ENCODE measurements at places on chromosomes 2 and 18.

GRCh38 chr2:202030691-202031090, 3.0 kb upstream of the FZD7 start:
- DNase-seq = no peak

DNA sequence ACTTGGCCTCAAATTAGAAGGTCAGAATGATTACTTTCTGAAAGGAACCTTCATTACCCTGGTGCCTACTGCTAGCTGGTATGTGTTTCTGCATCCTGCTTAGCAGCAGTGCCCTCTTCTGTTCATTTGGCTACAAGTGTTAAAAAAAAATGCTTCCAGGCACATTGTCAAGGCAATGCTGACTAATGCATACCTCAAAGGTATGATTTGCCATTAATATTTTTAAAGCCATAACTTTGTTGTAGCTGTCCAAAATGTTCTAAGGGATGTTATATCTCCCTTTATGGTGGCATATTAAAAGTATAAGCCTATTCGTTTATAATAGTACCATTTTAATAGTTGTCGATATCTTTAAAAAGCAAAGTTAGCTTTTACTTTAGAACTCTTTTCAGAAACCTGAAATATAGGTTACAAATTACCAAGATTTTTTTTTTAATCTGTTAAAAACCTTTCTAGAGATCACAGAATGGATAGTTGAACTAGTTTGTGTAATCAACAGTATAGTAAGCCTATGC, 52.0 kb upstream of the FAM171B start:
- DNase-seq = peak; percentile 86

DNA sequence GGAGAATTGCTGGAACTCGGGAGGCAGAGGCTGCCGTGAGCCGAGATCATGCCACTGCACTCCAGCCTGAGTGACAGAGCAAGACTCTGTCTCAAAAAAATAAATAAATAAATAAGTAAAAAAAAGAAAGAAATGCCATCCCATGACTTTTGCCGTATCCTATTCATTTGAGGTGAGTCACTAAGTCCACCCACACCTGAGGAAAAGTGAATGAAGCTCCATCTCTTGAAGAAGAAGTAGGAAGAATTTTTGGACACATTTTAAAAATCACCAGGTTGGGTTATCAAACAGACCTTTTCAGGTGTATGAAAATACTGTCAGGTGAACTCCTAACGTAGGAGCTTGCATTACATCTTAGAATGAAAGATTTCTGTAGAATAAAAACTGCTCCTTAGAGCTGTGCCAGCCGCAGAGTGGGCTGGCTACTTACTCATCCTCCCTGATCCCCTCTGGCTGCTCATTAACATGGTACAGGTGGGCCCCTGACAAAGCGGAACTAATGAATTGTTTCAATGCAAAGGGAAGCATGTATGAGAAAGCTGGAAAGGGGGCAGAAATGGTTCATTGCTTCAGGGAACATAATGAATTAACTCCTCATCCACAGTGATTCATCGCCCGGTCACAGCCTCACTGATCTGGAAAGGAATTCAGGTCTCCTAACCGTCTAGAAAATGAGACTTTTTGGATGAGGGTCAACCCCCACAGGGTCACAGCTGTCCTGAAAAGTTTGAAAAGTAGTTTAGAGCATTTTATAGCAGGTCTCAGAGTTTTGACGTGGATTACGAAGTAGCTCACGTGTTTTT, 191.4 kb downstream of the SPP2 start:
- DNase-seq = peak; percentile 88

DNA sequence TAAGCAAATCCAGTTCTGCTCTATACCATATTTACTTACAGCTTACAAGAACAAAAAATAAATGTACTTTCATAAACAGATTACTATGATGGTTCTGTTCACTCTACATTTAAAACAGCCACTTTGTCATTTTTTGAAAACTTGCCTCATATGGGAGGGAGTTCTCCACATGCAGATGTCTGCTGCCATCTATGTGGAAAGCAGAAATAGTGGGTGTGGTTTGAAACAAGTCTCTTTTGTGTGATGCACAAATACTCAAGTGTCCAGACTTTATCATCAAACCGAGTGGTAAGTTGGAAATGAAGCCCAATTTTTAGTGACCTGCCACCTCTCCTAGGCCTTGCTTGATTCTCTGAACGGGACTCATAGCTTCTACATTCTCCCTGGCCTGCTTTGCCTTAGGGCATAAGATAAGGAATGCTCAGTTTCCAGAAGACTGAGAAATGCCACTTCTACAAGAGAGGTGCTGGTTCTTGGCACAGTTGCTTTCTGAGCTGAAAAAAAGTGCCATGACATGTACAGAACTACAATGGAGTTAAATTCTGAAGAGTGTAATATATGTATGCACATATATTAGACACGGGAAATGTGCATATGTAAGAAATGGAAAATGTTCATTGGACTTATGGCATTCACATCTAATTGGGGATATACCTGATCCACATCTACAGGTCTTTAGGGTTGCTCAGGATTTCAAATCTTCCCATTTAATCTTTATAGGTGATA, 221.0 kb downstream of the SLC8A1 start:
- peak; percentile 23 for DNase-seq

GRCh38 chr18:2513616-2514015, 57.7 kb downstream of the METTL4 start:
- DNase-seq = no peak

GRCh38 chr2:215684448-215685237, 248.8 kb upstream of the FN1 start:
- peak; percentile 39 for DNase-seq

DNA sequence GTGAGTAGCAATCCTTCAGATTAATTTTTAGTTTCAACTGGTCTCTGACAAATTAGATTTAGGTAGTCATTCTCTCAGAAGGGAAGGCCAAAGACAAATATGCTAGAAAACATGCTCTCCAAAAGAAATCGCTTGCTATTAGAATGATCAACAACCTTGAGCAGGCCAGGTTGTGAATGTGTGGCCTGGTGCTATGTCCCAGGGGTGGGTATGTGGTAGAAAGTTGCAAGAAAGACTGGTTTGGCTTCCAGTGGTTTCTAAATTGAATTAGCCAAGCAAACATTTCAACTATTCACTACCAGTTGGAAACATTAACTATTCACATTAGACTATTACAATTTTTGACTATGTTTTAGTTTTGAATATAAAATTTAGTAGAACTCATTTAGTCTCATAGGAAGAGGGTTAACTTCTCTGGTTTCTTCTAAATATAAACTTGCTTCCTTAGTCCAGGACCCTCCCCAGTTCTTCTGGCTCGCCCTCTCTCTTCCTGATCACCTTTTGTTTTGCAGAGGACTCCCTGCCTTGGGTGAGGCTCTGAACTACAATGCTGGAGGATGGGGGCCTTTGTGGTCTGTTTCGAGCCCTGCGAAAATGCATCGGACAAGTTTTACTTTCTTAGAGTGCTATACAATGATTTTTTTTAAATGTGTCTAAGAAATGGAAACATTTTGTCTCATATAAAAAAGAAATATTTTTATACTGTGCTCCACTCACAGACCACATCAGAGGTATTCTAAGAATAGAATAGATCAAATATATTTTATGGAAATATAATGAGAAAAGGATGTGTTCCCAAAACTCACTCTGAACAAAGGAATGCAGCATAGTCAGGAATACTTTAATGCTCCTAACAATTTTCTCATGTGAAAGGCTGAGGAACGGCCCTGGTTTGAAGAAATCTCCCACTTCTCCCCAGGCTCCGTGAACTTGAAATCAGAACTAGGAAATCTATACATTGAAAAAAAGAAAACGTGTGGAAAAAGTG, 375.0 kb upstream of the ZEB2 start:
- DNase-seq = no peak

GRCh38 chr2:217261452-217261851, 401.6 kb upstream of the TNP1 start:
- DNase-seq = no peak

DNA sequence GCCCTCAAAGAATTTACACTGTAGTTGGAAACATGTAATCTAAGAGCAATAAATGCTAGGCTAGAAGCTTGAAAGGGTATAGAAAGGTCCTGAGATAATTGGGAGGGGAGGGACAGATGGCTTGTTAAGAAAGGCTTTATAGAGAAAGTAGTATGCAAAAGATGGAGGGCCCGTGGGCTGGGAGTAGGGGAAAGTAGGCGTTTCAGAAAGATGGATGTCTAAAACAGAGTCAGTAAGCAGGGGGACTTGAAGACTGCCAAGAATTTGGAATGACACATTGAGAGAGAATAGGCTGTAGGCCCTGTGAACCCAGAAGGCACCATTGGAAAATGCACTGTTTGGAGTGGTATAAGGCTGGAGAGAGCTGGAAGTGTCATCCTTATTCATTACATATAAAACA, 822 bp downstream of the PSMG2 start:
- peak; percentile 10 for DNase-seq

GRCh38 chr2:31109633-31110192, 28.5 kb downstream of the GALNT14 start:
- no peak for DNase-seq

GRCh38 chr18:75207310-75208154, 1.4 kb downstream of the PTGR3 start:
- peak; percentile 37 for DNase-seq

DNA sequence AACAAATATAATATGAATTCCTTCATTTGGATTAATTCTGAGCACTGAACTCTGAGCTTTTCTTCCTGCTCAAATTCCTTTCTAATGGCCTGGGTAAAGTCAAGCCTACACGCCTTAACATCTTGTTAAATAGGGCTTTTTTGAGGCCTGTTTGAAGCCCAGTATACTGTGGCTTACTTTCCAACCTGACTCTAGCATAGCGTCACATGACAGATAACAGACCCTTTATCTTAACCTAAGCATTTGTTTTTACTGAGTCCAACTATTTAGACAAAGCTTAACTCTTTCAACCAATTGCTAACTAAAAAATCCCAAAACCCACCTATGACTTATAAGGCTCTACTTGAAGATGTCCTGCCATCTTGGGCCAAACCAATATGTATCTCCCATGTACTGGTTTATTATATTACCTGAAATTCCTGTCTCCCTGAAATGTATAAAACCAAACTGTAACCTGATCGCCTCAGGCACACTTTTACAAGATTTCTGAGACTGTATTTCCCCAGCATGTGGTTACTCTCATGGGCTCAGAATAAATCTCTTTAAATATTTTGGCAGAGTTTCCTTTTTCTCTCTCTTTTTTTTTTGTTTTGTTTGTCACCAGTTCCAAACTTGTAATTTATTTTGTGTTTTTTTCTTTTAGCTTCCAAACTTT, 271.1 kb upstream of the VWC2L start:
- DNase-seq = peak; percentile 39

DNA sequence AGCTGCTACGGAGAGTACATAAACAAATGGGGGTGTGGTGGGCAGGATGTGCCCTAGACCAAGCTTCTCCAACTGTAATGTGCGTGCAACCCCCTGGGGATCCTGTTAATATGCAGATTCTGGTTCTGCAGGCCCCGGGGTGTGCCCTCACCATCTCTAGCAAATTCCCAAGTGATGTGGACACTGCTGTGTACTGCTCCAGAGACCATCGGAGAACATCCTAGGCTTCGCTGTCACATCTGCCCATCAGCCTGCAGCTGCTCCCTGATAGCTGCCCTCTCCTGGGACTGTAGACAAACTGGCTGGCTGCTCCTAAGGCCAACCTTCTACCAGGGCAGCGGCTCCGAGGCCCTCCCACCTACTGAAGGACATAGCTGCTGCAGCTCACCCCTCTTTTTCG, 3.2 kb downstream of the HS1BP3 start:
- no peak for DNase-seq

GRCh38 chr2:100321866-100322820, at the start of gene LONRF2:
Gene LONRF2, minus strand, starts transcription at chr2:100322501. Its CDS starts 408 bp downstream, at chr2:100322093.
- no peak for DNase-seq

DNA sequence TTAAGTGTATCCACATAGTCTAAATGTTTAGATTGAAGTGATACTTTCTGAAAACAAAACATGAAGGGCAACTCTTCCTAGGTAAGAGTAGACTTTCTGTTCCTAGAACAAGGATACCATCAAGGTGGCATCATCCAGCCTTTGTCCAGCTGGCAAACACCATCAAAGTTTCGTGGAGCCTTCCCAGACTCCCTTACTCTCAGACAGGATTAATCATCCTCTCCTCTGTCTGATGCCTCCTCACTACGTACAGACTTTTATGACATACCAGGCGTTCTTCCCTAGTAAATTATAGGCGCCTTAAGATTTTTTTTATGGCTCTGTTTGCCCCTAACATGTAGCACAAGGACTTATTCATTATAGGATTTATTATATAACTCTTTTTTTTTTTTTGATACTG, 29.4 kb upstream of the ASNSD1 start:
- DNase-seq = no peak

DNA sequence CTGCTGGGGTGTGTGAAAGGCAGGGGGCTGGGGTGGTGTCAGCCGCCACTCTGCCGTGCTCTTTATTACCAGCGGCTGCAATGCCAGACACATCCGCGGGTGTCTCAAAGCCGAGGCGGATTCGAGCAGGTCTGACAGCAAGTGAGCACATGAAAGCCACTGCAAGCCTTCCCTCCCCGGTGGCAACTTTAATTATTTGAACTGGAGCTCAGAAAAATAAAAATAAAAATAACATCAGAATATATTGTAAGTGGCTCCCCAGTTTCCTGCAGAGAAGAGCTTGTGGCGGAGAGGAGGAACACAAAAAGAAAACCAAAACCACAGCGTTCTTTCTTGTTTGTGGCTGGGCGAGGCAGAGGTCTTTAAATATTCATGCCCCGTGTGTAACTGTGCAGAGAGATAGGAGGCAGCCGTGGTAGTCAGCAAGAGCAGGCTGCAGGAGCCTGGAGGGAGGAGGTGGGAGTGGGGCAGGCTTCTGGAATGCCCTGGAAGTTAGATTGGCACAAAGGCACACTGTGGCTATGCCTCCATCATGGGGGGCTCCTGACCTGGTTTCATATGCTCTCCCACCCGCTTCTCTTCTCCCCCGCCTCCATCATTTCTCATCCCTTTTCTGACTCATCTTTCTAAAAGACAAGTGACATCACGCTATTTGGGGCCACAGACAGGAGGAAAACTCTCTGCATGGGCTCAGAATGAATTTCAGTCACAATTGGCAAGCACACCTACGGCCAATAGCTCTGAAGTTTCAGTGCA, 199.8 kb downstream of the CLIP4 start:
- peak; percentile 65 for DNase-seq

GRCh38 chr2:129144082-129144791, 825.6 kb upstream of the HS6ST1 start:
- DNase-seq = no peak

GRCh38 chr2:181474222-181474881, 17.2 kb downstream of the ITGA4 start:
- DNase-seq = no peak

DNA sequence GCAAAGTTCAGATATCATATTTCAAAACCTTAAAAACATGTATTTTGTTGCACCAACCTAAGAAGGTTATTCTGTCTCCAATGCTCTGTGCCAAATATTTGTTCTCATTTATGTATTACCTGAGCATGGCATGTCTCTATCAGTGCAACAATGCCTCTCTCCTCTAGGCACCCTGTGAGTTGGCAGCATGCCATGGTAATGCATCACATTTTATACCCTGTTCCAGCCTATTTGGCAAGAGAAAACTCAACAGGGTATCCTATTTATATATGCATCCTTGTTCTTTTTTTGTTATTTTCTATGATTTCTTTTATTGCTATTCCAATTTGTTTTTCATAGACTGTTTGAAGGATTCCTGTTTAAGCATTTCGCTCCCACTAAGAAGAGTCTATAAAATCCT, 126.3 kb upstream of the NRXN1 start:
- DNase-seq = peak; percentile 2
